ENCODE measurements at places on chromosomes 13 and 19.

DNA sequence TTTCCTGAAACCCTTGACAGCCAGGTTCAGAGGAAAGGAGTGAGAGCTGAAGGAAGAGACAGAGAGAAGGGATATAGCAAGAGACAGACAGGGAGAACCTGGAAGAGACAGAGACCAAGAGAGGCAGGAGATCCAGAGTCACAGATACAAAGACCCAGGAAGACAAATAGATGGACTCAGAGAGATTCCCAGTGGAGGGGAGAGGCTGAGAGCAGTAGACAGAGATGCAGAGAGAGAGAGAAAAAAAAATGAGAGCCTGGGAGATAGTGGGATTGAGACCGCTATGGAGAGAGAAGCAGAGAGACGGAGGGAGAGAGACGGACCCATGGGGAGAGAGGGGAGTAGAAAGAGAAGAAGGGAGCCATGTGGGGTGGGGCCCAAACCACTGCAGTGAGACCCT is 763 bp downstream of the FXYD7 start:
- no peak for DNase-seq

- DNase-seq = peak; percentile 71
Observed at GRCh38 chr19:18419195-18419698, at the start of gene SSBP4. Gene SSBP4 (plus strand): TSS chr19:18419398. CDS start chr19:18419649, 251 bp downstream.

DNA sequence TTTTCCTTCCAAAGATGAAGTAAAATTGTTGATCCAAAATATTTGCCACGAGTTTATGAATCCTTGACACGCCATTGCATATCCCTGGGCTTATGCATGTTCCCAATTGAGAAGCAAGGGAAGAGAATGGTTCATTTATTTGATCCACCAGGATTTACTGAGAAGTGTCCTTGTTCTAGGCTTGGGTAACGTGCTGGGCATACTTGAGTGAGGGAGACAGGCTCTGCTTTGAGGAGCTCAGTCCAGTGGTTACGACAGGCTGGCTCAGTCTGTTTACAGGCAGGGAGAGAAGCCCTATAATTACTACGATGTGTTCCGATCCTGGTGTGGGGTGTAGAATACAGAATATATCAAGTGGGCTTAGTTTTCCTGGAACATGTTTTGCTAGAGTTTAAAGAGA is 6.3 kb upstream of the PNMA8C start:
- no peak for DNase-seq

GRCh38 chr13:59111751-59112171 is 1052.0 kb downstream of the DIAPH3 start:
- DNase-seq = no peak

DNA sequence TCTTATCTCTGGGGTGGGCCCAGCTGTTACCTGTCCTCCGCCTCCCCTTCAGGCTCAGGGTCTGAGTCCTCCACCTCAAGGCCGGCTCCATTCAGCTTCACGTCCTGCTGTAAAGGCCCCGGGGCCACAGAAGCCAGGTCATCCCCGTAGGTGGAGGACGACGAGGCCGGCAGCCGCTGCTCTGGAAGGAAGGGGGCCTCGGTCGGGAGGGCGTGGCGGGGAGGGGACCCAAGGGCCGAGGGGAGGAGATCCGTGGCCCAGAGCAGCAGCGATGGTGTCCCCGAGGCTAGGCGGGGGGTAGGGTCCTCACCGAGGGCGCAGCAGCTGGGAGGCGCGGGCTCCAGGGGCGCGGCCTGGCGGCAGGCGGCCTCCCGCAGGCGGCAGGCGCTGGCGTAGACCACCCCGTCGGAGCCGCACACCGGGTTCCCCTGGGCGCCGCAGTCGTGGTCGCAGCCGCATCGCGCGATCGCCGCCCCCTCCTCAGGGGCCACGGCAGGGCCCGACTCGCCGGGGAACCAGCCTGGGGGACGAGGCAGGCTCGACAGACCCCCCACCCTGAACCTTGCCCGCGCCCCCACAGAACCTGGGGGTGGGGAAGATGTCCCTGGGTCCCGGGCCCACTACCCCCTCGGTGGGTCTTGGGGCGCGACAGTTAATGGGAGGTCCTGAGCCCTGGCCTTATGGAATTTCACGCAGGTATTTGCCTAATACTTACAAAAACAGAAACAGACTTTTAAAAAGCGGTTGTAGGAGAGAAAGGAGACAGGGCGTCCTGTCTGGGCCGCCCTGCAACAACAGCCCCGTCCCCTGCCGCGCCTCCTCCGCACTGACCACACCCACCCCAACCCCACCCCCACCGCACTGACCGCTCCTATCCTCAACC is 7.6 kb downstream of the F2RL3 start:
- no peak for DNase-seq
